ENCODE measurements at places on chromosomes 3 and 15.

- no peak for DNase-seq
These were observed 306.4 kb upstream of the ROPN1 start for GRCh38 chr3:124298301-124298700.

- DNase-seq: no peak
These were observed 213.0 kb downstream of the SSR3 start for GRCh38 chr3:156341831-156342416.

DNA sequence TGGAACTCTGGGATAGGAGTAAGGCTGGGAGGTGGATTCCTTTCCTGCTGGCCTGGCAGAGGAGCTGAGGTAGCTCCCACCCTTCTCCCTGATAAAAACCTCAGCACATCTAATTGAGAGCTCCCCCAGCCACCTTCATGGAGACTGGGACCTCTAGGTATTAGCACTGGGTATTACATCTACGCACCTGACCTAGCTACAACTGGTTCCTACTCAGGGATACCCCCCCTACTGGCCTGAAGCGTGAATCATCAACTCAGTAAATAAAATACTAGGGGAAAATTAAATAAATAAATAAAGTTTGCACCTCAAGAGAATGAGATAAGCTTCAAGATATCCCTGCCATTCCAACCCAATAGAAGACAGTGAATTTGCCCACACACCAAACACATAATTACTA lies 140.4 kb downstream of the NEK10 start:
- no peak for DNase-seq

DNA sequence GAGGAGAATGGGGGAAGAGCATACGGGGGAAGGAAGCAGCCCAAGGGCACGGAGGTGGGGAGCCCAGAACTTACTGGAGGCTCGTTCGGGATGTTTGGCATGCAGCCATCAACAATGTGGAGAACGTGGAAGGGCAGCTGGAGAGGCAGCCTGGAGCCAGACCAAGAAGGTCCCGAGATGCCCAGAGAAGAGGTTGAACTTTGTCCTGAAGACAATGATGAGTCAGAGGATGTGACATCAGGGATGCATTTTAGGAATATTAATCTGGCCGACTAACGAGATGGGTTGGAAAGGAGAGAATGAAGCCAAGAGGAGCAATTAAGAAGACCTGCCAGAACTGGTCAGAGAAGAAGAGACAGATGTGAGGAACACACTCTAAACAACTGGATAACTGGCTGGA lies 98.2 kb downstream of the SRGAP3 start:
- no peak for DNase-seq

GRCh38 chr3:47344971-47345370 lies 35.9 kb upstream of the PTPN23 start:
- DNase-seq: no peak

DNA sequence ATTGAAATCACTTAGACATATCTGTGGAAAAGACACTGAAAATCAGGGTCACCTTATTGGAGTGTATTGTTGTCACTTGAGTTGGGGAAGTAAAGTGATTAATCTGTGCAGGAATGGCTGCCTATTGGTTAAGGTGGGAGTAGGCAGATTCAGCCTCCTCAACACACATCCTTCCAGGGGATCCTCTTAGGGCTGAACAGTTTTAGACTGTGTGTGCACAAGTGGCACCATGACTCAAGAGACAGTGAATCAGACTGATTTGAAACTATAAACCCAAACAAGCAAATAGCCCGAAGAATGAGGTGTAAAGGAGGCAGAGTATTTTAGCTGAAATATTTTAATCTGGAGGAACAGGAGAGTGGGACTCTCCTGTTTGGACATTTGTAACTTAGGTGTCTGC lies 4.9 kb downstream of the ABHD17C start:
- DNase-seq: no peak
